Stimulated activated naive CD8-positive, alpha-beta T cell treated with anti-CD3 and anti-CD28 coated beads, Interleukin-15, Interleukin-2, amounts not matched to agents 100 U/mL and 50 U/mL, for 24 hours (primary cell): ENCODE measurements at places on chromosomes 2 and 18.

DNA sequence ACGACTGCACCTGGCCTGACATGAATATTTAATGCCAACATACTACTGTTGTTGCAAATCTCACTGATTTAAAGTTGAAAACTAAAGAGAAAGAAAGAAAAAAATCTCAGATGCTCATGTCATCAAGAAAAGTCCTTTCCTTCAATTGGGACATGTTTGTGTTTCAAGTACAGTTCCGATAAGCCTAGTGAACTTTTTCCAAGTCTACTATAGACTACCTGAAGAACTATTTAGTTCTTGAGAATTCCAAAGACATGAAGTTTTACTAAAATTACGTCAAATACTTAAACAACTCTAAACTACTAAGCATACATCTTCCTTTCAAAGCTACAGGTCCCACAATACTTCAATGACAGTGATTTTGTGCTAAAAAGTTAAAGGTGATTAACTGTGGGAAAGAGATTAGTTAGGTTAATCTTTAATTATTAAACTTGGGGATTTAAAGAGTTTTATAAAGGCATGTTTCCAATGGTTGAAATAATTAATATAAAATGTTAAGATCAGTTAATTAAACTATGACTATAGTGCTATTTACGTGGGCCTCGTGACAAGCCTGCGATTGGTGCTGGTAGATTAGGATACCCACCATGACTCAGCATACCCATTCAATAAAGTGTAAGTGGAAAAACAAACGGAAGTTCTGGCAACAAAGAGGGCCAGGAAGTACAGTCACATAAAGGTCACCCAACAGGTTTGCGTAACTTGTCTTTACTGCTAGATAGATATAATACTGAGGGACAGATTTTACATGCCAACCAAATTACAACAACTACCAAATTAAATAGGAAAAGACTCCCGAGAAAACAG is 55.5 kb downstream of the SEPTIN10 start:
- DNase-seq, result no peak

DNA sequence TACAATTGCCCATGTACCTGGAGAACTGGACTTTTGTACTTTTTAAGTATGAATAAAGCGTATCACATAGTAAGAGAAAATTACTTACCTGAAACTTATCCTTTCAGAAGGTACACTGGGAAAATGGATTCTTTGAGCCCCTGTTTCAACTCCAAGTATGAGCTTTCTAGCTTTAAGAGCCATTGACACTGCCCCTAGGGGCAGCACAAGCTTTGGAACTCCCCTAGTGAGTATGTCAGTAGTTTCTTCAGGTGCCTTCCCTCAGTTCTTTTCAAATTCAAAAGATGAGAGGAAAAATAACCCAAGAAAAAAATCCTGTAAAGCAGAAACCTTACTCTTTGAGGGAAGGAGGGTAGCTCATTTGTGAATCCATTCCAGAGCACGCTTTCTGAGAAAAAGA is 124.1 kb downstream of the MEMO1 start:
- no peak for DNase-seq

DNA sequence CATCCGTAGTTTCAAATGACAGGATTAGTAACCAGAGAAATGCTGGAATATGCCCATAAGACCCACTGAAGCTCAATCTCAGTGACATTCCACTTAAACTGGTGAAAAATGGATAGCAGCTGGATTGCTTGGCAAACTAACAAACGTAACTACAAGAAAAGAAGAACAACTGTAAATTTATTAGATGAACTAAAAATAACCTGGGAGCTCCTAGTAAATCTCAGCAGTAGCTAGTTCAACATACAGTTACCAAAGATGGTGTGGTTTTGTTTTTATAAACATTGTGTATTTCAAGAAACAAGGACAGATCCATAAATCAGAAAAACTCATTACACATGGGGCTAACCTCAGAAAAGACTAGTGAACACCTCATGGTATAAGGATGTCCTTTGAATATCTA is 531.9 kb downstream of the XIRP2 start:
- DNase-seq, result no peak

- DNase-seq, result no peak
These were observed 52.9 kb upstream of the CTIF start for GRCh38 chr18:48485828-48486405.

- peak; percentile 43 for DNase-seq
These were observed 121.6 kb downstream of the SP100 start for GRCh38 chr2:230537531-230537976.

GRCh38 chr2:216348756-216349308 is 23.5 kb downstream of the MARCHF4 start:
- peak; percentile 25 for DNase-seq

GRCh38 chr2:18645315-18645714 is 55.9 kb upstream of the NT5C1B start:
- no peak for DNase-seq

GRCh38 chr2:240412975-240413812 is 22.3 kb upstream of the GPC1 start:
- no peak for DNase-seq

DNA sequence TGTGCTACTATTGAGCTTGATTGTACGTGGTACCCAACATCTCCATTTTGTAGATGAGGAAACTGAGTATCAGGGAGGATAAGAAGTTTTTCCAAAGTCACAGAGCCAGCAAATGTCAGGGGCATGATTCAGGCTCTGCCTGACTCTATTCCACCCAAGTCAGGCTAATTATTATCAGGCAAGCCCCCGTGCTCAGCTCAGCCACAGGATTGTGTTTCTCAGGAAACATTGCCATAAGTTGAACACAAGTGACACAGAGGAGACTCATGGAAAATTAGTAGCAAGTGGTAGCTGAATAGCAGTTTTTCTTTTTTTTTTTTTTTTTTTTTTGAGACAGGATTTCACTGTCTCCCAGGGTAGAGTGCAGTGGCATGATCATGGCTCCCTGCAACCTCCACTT is 260.5 kb downstream of the C1D start:
- no peak for DNase-seq

DNA sequence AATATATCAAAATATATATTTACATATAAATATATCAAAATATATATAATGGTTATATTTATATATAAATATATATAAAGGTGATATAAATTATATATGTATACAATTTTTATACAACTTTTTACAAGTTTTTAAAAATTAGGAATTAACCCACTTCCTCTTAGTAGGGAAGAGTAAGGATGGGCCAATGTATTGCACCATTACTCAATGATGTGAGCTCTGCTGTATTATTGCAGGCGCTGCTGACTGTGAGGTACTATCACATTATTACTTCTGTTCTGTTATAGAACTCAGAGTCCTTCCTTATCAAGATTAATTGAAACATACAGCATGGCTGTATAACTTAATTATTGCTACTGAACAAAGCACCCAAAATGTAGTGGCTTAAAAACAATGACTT is 46.0 kb downstream of the CCDC195 start:
- no peak for DNase-seq

DNA sequence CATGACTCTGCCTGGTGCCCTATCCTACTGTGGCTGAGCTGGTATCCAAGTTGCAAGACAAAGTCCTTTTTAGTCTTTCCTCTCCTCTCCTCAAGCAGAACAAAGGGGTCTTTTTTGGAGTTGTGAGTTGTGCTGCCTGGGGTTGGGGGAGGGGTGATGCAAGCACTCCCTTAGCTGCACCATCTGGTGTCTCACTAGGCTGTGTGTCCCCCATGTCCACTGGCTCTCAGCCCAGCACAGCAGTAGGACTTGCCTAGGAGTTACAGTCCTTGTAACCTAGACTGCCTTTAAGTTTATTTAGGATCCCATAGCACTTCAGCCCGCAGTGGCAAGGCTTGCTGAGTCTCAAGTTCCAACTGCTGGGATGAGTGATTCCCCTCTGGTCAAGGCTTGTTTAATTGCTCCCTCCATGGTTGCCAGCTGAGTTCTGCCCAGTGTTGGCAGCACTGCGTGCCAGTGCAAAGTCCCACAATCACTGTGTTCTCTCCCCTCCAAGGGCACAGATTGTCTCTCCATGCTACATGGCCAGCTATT is 13.2 kb upstream of the ILKAP start:
- no peak for DNase-seq

DNA sequence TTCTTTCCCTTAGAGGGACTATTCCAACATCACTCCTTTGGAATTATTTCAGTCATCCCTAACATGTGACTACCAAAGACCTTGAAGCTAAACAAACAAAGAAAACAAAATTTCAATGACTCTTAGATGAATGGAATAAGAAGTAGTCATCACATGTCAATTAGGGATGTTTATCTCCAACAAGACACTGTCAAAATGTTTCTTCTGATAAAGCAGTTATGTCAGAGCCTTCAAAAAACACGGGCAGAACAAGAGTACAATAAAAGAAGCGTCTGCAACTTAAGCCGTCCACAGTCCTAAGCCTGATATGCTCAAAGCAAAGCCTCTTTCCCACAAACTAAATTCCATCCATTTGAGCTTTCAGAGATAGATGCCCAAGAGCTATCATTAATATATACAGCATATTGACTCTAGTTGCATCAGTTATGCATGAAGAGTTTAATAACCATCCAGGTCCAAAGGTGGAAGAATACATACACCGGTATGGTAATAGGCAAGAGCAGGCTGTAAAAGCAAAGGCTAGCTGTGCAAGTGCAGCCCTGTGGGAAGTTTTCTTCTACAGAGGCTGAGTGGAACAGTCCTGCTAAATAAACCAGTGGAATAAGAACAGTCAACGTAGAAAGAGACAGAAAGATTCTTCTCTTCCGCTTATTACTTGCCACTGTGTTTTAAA is 98.1 kb downstream of the ICA1L start:
- DNase-seq, result no peak

GRCh38 chr2:199278099-199278498 is 179.6 kb downstream of the SATB2 start:
- no peak for DNase-seq

GRCh38 chr2:27901234-27901633 is 10.7 kb downstream of the BABAM2 start:
- DNase-seq, result peak; percentile 35

- no peak for DNase-seq
These were observed 5.4 kb downstream of the ACTR3 start for GRCh38 chr2:113895301-113895700.

DNA sequence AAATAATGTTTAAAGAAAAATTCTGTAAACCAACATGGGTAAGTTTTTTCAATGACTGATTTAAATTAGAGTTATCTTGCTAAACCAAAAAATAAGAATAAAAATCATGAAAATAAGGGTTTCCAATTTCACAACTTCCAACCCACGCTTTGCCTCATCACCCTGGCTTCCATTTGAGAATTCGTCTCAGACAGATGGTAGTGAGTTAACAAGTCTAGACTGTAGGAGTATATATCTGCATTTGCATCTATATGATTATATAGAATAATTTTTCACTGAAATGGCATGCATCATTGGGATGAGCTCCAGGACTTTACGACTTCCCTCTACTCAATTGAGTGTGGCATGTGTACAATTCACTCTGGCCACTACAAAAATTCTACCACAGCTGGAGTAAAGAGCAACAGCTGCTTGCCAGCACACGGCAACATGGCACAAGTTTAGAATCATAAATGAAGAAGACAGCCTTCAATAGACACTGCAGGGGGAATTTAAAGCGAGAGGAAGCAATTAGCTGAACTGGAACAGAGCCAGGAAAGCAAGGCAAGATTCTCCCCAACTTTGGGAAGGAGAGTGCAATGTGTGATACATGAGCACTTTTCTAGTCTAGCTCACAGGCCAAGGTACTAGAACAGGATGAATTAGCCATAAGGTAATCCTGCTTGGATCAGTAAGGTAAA is 1673.5 kb upstream of the CELF4 start:
- DNase-seq, result no peak

DNA sequence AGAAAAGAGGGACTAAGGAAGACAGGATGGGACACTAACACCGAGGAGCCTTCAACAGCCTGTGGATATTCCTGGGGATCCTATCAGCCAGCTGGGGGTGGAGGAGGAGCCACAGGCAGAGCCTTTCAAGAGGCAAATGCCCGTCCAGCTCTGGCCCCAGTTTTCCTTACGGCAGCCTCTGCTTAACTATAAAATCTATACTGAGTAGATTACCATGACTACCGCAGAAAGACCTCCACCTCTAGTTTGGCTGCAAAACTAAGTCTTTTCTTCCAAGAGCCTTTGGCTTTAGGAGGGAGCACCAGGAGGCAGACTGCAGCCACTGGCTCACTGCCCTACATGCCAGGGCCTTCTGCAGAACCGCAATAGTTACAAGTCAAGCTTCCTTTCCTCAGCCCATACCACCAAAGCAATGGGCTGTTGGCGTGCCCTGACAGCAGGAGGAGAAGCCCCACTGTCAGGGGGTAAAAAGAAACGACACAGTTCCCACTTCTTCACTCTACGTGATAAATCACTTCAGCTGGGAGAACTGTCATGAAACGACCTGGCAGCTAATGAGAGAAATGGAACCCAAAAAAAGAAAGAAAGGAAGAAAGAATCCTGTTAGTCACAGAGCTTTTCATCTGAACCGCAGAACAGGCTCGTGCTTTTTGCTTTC is 25.1 kb upstream of the CREB1 start:
- DNase-seq, result no peak

- DNase-seq, result no peak
These were observed 3.3 kb downstream of the TPGS2 start for GRCh38 chr18:36825526-36825925.

- DNase-seq, result peak; percentile 37
These were observed 71.2 kb downstream of the PLB1 start for GRCh38 chr2:28567061-28567471.

DNA sequence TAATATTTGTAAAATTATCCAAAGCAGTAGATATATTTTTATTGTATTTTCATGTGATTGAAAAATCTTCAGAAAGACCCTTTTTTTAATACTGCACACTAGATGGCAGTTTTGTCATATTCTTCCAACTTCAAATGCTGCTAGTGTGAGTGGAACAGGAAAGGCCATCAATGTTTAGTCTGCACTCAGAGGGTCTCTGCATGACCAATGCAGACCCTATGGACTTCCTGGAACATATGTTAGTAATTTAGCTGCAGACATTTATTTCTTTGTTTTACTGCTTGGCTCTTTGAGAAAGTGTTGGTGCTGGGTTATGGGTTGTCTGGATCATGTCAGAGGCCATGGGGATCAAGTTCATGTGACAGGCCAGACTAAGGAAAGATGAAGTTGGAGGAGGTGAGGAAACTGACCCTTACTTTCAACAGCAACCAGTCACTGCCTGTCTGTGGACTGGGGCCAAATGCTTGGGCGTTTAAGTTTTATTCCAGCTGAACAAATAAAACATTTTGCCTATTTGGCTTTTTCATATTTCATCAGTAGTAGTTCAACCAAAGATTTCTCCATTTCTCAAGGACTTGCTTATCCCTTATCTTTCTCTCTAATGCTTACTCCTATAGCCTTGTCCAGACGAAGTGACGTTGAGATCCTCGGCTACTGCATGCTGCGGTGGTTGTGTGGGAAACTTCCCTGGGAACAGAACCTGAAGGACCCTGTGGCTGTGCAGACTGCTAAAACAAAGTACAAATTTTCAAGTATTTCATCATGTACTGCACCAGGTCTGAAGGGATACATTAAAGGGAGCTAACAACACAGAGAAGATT is 84.8 kb downstream of the VRK2 start:
- no peak for DNase-seq
